DMS79 treated with DMSO at 0.1 percent for 48 hours (cell line): ENCODE measurements at places on chromosomes 4 and X.

DNA sequence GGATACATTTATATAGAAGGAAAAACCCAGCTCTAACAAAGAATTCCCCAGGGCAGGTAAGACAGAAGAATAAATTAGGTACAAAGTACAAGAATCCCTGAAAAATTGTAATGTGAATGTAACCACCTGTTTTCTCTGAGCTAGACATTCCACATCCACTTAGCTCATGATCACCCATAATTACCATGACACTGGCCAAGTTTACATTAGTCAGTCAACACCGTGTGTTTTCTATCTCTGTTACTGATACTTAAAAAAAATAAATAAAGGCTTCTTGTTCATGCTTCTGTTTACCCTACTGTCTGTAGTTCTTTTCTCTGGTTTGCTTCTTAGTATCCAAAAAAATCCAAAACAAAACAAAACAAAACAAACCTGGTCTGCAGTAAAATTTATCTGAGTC lies 66.0 kb downstream of the CBLL2 start:
- DNase-seq = no peak

- no peak for DNase-seq
Observed at GRCh38 chrX:20373063-20373462, 106.4 kb upstream of the RPS6KA3 start.

- DNase-seq = no peak
Observed at GRCh38 chrX:23732704-23733103, 10.4 kb downstream of the ACOT9 start.

GRCh38 chrX:71175531-71175930 lies 30.9 kb downstream of the NLGN3 start:
- no peak for DNase-seq

- DNase-seq = no peak
Observed at GRCh38 chr4:153927451-153927850, 138.6 kb upstream of the SFRP2 start.

GRCh38 chr4:70943114-70943513 lies 40.9 kb downstream of the MOB1B start:
- DNase-seq = no peak

DNA sequence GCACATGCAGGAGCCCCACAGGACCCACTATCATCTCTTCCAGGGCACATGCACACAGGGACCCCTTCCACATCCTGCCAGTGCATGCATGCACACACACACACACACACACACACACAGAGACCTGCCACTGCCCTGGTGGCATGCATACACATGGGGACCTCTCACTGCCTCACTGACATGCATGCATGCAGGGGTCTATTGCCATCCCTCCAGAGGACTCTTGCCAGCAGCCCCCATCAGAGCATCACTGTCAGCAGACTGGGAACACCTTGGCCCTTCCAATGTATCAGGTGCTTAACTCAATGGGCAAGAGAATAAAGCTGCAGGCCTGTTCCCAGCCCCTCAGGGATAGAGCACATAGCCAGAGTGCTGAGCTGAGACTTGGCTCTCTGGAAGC lies 433.6 kb upstream of the PPP1R2C start:
- no peak for DNase-seq

- no peak for DNase-seq
Observed at GRCh38 chr4:44425614-44426208, 22.9 kb downstream of the KCTD8 start.

DNA sequence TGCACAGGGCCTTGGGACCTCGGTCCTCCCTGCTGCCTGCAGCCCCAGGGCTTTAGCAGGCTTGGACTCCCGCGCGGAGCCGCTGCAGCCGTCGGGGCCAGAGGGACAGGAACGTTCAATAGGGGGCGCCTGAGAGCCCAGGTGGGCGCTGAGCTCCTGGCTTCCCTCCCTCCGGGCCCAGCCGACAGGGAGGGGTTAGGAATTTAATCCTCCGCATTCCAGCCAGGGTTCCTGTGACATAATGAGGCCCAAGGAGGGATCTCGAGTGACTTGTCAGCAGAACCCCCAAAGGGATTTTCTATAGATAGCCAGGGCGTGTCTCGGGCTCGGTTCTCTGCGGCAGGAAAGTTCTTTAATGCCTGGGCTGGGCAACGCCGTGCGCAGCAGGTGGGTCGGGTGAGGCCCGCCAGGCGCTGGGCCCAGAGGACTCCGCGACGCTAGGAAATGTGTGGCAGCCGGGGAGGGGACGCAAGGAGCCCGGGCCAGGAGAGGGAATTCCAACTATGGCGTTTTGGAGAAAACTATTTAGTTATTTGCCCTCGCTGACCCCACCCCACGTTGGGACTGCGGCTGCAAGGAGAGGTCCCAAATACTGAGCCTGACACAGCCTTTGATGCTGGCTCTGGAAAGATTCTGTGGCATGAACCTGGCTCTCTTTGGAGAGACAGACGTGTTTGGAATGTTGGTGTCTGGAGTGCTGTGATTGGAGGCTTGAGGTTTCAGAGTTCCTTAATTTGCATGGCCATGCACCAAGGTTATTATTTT lies 285.2 kb upstream of the GATB start:
- DNase-seq = peak; percentile 29

- DNase-seq = no peak
Observed at GRCh38 chr4:98619180-98619579, 39.2 kb downstream of the TSPAN5 start.

DNA sequence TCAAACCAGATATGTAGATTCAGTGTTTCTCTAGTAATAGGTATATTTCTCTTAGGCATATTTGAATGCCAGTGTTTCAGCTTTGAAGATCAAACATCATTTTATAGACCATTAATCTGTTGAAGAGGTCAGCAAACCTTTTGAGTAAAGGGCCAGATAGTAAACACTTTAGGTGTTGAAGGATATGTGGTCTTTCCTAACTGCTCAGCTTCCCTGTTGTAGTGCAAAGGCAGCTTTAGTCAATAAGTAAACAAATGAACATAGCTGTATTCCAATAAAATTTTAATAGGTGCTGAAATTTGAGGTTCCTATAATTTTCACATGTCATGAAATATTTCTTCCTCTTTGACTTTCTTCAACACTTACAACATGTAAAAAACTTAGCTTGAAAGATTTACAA lies 201.6 kb downstream of the ADGRL3 start:
- no peak for DNase-seq

DNA sequence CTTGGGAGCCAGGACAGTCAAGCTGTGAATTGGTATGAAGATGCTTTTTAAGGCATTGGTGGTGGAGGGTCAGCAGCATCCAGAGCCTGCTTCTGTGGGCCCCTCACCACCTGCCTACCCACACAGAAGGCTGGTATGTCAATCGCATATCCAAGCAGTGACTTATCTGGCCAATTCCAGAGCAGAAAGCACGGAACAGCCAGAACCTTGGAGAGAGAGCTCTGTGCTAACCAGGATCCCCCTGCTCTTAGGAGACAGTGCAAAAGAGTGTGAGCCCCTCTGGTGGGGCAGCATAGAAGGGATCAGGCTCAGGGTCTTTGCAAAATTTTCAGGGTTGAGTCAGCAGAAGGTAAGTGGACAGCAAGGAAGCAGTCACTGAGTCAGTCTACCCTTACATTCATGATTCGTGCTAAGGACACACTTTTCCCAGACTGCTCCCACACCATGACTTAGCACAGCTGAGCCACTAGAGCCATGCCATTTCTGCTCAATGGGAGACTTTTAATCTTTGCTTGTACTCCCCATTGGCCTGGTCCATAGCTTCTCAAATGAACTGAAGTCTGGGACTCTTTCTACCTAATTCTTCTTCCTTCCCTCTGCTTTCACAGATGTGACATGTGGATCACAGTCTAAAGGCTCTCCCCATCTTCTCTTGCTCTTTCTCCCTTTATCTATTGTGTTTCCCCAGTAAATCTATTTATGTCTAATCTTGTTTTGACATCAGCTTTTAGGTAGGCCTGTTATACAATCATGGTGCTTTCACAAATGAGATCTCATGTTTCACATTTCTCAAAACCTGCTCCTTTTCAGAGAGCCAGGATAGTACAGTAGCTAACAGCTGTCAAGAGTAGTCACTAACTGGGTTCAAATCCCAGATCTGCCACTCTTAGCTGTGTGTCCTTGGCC lies 20.0 kb downstream of the MORF4L2 start:
- DNase-seq = no peak

- DNase-seq = no peak
Observed at GRCh38 chr4:140298001-140298400, 75.4 kb upstream of the SCOC start.
